ENCODE measurements at places on chromosomes 7 and 10.

DNA sequence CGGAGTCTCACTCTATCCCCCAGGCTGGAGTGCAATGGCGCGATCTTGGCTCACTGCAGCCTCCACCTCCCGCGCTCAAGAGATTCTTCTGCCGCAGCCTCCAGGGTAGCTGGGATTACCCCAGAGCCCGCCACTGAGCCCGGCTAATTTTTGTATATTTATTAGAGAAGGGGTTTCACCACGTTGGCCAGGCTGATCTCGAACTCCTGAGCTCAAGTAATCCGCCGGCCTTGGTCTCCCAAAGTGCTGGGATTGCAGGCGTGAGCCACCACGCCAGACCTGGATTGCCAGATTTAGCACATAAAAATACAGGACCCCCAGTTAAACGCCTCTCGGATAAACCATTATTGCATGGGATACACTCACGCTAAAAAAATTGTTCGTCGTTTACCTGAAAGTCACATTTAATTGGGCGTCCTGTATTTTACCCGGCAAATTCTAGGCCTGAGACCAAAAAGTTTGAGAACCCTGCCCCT is 375 bp upstream of the GATAD1 start:
- no peak for DNase-seq

DNA sequence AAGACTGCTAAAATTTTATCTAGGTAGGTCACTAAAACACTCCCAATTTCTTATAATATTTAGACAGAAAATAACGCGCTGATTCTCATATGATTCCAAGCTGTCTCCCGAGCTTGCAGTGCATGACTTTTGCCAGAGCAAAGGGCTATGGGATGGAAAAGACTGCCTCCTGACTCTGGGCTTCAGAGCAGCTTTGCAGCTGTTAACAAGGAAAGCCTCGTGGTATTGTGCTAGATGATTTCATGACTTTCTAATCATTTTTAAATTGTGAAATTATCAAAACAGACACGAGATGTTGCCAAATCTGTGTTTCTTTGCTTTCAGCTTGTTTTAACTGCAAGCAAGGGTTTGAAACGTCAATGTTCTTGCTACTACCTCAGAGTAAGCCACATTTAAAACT is 238.3 kb downstream of the AGMO start:
- no peak for DNase-seq

GRCh38 chr10:132560241-132560731 is 22.7 kb downstream of the INPP5A start:
- DNase-seq = no peak

- DNase-seq = no peak
Measured at GRCh38 chr7:156257904-156258303, 382.7 kb upstream of the RNF32 start.

GRCh38 chr10:103451091-103451813 is 918 bp downstream of the CALHM2 start:
- no peak for DNase-seq

DNA sequence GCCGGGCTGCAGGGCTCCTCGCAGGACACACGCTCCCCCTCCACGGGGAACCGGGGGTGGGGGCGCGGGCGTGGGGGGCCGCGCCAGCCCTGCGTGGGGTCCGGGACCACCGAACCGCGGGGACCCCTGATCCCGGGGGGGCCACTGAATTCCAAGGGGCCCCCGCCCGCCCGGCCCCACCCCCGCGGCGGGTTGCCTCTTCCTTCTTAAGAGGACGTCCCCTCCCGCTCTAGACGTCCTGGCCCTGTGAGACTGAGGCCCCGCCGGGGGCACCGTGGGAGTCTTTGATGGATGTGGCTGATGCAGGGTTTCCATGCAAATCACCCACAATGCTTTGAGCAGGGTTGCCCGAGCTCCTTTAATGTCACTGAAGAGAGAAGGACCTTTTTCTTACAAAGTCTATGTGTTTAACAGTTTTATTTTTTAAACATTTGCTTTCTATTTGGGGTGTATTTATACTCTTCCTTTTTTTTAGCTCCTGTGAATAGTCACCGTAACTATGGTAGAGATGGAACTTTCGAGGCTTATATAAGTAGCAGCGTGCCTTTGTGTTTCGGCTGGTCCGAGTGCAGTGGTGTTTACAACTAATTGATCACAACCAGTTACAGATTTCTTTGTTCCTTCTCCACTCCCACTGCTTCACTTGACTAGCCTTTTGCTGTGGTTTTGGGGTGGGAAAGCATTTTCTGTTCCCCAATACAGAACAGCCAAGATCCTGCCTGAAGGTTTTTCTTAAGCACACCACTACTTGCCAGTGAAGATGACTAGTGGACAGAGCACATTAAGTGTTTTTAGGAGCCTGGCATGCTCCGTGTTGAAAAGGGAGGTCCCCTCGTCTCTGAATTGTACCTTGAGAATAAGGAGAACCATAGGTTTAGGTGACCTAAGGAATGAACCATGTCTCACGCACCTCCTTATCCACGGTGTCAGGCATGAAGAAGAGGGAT is 44.8 kb downstream of the PDIA4 start:
- DNase-seq = peak; percentile 59

DNA sequence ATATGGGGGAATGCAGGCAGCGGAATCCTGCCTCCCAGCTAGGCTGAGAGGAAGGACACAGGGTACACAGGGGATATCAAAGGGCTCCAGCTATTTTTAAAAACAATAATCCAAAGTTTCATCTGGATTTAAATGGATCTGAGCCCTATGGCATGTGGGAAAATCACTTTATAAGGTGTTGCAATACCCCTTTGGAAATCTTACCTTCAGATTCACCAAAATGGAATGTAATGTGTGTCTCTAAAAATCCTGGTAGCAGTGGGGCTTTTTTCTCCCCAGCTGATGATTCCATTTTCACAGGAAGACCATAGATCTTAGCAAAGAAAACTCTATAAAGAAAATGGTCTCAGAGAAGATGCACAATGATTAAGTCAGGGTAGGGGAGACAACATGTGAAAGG is 722.2 kb downstream of the PARD3 start:
- no peak for DNase-seq

DNA sequence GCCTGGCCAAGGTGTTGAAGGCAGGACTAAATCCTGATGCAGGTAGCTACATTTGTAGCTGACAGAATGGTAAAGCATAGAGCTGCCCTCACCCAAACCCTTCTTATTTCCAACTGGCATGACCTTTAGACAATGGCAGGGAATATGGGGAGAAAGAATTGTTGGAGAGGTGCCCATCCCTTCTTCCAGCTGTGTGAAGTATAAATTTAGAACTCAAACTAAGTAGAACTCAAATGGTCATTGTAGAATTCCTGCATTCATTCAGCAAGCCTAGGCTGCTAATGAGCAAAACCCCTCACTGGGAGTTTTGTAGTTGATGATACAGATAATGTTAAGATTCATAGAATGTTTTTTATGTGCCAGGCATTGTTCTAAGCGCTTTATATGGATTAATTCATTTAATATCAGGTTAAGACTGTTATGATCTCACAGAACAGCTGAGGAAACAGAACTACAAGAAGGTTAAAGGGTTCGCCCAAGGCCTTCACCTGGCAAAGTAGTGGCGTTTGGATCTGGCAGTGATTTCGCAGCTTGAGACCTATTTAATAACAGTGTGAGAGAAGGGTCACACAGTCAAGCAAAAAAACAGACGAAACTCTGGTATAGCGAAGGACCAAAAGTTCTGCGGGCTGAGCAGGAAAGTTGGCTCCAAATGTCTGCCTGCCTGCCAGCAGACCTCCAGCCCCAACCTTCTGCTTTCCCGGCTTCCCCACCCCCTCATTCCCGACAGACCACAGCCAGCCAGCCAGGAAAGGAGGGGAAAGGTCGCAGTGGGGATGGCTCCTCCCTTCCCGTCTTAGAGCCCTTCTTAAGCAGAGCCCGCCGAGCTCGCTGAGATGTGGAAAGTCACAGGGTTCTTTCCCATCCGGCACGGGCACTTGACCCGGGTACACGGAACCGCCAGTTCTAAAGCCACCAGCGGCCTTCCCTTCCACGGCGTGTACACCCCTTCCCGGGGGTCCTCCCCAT is 1.6 kb upstream of the HILPDA start:
- peak; percentile 56 for DNase-seq

DNA sequence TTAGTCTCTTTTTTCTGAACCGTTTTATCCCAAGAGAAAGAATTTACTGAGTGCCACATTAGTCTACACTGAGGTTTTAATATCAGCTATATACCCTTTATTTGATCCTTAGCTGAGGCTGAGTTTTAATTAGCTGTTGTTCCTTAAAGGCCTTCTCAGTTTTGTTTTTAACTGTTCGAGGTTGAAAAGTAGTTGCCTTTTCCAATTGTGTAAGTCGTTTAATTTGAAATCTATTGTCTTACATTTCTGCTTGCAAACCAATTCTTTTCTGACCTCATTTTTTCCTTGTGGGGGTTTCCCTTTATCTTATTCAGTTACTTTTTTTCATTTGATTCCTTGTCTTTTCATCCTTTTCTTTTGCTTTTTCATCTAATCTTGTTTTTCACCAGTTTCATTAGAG is 30.8 kb downstream of the UMAD1 start:
- no peak for DNase-seq

GRCh38 chr7:15652776-15653290 is 33.6 kb downstream of the MEOX2 start:
- no peak for DNase-seq

DNA sequence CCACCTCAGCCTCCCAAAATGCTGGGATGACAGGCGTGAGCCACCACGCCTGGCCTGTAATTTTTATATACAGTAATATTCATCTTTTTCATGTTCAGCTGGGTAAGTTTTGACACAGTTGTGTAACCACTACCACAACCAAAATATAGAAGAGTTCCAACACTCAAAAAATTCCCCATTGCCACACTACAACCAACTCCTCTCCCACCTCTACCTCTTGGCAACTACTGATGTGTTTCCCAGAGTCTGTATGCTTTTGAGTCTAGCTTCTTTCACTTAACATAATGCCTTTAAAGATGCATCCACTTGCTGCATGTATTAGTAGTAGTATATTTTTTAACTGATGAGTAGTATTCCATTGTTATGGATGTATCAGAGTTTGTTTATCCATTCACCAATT is 90.7 kb downstream of the SRPK2 start:
- DNase-seq = no peak

DNA sequence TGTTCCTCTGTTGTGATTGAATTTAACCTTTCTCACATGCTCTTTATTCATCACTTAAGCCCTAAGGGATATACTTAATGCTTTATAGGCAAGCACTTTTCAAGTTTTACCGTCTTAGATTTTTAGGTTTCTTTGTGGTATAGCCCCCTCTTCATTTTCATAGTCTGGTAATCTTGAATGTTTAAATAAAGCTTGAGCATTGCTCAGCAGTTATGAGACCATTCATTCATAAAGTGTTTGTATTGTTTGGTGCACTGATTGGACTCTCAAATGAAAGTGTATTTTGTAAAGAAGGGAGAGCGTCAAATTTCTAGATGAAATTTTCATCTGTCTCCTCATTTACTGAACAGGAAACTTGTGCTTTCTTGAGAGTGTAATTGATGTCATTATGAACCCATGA is 25.2 kb downstream of the TASOR2 start:
- DNase-seq = no peak

DNA sequence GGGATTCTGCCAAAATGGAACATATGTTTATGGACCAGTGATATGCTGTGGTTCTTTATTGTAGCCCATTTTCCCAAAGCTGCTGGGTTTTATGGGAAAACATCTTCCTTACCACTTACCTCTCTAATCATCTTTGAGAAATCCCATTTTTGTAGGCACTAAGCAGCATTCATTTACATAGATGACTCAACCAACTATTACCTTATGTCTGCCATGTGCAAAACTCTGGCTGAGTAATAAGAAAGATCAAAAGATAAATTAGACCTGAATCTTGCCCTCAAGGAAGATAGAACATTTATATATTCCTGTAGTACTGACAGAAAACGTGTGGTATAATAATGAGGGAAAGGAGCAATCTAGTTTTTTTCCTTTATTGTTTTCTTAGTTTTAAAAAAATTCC is 24.3 kb downstream of the CBLL1 start:
- DNase-seq = no peak

DNA sequence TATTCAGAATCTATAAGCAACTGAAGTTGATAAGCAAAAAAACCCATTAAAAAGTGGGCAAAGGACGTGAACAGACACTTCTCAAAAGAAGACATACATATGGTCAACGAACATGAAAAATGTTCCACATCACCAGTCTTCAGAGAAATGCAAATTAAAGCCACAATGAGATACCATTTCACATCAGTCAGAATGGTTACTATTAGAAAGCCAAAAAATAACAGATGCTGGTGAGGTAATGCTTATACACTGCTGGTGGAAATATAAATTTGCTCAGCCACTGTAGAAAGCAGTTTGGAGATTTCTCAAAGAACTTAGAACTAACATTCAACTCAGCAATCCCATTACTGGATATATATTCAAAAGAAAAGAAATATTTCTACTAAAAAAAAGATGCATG is 332.8 kb upstream of the PLXDC2 start:
- DNase-seq = no peak

DNA sequence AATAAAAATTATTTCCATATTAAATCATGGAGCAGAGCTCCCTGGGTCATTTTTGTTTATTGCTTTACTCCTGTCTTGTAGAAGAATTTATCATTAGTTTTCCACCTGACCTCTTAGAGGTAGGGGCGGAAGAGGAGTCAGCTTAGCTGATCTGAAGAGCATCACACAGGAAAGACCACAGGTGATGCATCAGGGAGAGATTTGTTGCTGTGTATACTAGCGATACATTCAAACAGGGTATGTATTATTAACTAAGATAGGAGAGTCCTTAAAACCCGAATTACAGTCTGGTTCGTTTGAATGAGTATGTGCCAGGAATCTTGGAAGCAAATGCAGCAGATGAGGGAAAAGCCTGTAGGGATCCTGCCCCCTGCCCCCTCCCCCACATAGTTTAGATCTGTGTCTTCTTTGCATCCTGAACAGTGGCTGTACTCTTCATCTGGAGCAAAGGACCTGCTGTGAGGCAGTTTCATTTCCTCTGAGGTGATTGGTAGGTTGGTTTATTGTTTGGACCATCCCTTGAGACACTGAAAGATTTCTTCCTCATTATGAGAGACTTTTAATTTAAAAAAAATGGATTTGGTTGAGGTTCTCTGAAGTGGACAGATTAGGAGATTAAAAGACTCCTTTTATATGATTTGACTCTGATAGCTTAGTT is 177.0 kb downstream of the SND1 start:
- DNase-seq = no peak

DNA sequence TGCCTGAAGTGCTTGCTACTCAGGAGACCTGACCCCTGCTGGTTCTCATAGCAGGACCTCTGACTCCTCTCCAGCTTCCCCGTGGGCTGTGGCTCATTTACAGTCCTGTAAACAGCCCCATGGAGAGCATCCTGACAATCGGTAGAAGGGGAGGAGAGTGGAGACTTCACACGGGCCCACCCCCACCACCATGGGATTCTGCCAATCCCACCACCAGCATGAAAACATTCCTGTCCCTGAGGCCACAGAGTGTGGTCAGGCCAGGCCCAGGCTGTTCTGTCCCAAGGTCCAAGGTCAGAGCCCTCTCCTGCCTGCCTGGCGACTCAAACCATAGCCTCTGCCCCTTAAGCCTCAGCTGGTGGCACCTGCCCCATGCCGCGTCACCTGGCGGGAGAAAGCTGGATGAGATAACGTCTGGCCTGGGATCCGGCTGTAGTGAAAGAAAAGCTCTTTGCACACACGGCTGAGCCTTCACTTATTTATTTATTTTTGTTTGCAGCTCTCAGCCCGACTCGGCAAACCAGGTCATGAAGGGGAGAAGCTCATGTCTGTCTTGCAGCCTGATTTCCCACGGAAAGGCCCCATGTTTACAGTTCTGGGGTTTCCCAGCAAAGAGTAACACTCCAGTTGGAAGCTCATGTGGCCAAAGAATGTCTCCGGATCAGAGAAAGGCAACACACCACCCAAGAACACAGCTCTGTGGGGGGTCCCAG is 293.6 kb upstream of the ZMIZ1 start:
- peak; percentile 52 for DNase-seq

- no peak for DNase-seq
Measured at GRCh38 chr10:132848291-132848701, 62.3 kb upstream of the NKX6-2 start.

Measured in HuH-7 (cell line).